ENCODE measurements at places on chromosomes 13 and 19. TPM values are rescaled to one million over a fixed set of nuclear protein-coding genes. Genes with fewer than 3 reads are reported as not detected.

PROZ gene
- total RNA-seq: not detected

PDE4C gene
- total RNA-seq: 69.8 TPM

KLK3 gene
- total RNA-seq: not detected

UNC13A gene
- 79.7 TPM for total RNA-seq

DNAAF3 gene
- total RNA-seq: 2.4 TPM

ICAM1 gene
- total RNA-seq: not detected

ADM5 gene
- total RNA-seq: 3.2 TPM

ZNF548 gene
- total RNA-seq: 35.4 TPM

CLASRP gene
- 127 TPM for total RNA-seq

Measured in glutamatergic neuron (in vitro differentiated cells).